ENCODE measurements at places on chromosomes 1 and 21. TPM values are rescaled to one million over a fixed set of nuclear protein-coding genes. Genes with fewer than 3 reads are reported as not detected.

The AMIGO1 gene
- total RNA-seq: 7.2 TPM

The ATP6V1G3 gene
- total RNA-seq: not detected

The TMOD4 gene
- 2.7 TPM for total RNA-seq

The VANGL1 gene
- total RNA-seq: 5.4 TPM

The S100A6 gene
- total RNA-seq: not detected

The CRYZ gene
- 12.5 TPM for total RNA-seq

The GJA9 gene
- not detected for total RNA-seq

The BEST4 gene
- 0.23 TPM for total RNA-seq

The REN gene
- total RNA-seq: not detected

The KCNT2 gene
- 12.6 TPM for total RNA-seq

The SERPINC1 gene
- not detected for total RNA-seq

The ILF2 gene
- 404 TPM for total RNA-seq

The BNIPL gene
- total RNA-seq: 0.79 TPM

The FOXD3 gene
- 42.5 TPM for total RNA-seq

The CELA2A gene
- not detected for total RNA-seq

The KRTAP13-2 gene
- total RNA-seq: not detected

The MX2 gene
- not detected for total RNA-seq

The MSH4 gene
- total RNA-seq: 0.56 TPM

The PLA2G2D gene
- not detected for total RNA-seq

The SUMO3 gene
- total RNA-seq: 92.1 TPM

The PHLDA3 gene
- 10.7 TPM for total RNA-seq

The XKR8 gene
- 9.6 TPM for total RNA-seq

The ANGPTL1 gene
- total RNA-seq: 0.21 TPM

Data from neural crest cell (in vitro differentiated cells).